ENCODE measurements at places on chromosomes 11 and 22. TPM values are rescaled to one million over a fixed set of nuclear protein-coding genes. Genes with fewer than 3 reads are reported as not detected.

GRCh38 chr11:36407356-36407755 is 102.7 kb downstream of the TRAF6 start:
- H3K27me3 ChIP-seq: no peaks in the 10 kb centered on the region
- H3K27ac ChIP-seq: no peak overlapping the region
- no peak for DNase-seq
- no peaks in the 10 kb centered on the region for H3K4me1 ChIP-seq
- no peak overlapping the region for H3K4me3 ChIP-seq

PDGFD gene
- 3.8 TPM for total RNA-seq

DNA sequence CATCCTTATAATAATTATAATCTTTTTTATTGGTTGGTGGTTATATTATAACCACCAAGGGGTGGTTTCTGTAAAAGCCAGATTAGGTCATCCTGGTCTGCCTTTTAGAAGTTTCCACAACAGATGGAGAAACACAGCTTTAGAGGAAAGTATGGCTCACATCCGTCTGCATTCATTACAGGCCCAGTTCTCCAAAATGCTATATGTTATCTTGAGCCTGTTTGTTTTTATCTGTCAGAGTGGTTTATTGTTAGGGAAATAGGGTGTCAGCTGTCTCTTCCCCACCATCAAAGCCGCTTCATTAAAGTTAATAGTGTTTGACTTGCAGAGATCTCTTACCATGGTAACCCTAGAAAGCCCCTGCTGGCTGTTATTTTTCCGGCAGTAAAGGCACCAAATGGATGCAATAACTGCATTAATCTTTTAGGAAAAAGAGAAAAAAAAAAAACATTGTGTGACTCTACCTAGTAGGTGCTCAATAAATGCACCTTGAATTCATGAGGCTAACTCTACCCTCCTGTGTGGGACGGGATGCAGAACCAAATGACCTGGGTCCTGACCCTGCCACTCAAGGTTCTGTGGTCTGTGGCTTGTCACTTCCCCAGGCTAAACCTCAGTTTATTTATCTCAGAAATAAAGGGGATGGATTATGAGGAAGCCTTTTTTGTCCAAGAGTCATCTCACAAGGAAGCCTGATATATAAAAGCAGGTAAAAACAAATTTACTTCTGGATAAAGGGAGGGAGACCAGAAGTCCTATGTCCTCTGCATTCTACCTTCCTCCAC is 118.3 kb downstream of the WT1 start:
- no peak overlapping the region for H3K4me3 ChIP-seq
- H3K36me3 ChIP-seq: no peaks in the 10 kb centered on the region
- DNase-seq: no peak
- H3K27me3 ChIP-seq: no peaks in the 10 kb centered on the region
- peaks cover 2% of the 10 kb centered on the region for H3K4me1 ChIP-seq

DNA sequence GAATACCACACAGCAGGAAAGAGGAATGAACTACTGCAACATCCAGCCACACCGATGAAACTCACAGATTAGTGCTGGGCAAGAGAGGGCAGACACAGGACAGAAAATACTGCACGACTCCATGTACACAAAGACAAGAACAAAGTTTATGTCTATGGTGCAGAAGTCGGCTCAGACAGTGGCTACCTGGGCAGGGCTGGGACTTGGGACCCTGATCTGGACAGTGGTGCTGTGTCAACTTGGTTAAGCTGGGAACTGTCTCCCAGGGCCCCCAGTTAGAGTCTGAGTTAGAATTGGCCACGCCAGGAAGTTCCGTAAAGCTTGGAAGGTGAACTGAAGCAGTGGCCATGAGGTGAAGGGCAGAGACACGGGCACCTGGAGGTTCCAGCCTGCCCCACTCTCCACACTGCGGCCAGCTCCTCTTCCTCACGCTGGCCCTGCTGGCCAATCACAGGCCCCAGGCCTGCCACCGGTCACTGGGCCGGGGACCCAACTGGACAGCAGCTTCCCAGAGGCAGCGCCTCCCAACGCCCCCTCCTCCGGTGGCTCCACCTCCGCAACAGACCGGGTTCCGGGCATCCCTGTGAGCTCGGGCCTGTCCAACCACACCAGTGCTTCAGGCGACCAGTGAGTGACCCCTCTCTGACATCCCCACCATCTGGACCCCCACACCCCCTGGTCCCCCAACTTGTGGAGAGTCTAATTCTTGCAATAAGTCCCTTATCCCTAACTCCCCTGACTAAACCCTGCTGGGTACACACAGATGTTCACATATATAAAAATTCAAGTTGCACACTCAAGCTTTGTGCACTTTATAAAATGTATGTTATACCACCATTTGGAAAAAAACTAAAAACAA is 93.7 kb downstream of the MICAL3 start:
- H3K4me1 ChIP-seq: no peaks in the 10 kb centered on the region
- H3K36me3 ChIP-seq: no peaks in the 10 kb centered on the region
- H3K27ac ChIP-seq: no peak overlapping the region
- DNase-seq: no peak

OR5A1 gene
- not detected for total RNA-seq

MFNG gene
- 1.7 TPM for total RNA-seq

GRCh38 chr11:68338051-68338780 is 25.8 kb downstream of the LRP5 start:
- no peaks in the 10 kb centered on the region for H3K27me3 ChIP-seq
- H3K4me1 ChIP-seq: peaks cover 24% of the 10 kb centered on the region
- no peak overlapping the region for H3K27ac ChIP-seq
- H3K36me3 ChIP-seq: no peaks in the 10 kb centered on the region

GRCh38 chr11:112289588-112290492 is 29.2 kb upstream of the PLET1 start:
- no peak overlapping the region for H3K27ac ChIP-seq
- no peaks in the 10 kb centered on the region for H3K36me3 ChIP-seq
- DNase-seq: no peak
- H3K4me3 ChIP-seq: peak overlapping the region; percentile 55

- peaks cover 46% of the 10 kb centered on the region for H3K36me3 ChIP-seq
- no peaks in the 10 kb centered on the region for H3K27me3 ChIP-seq
- no peaks in the 10 kb centered on the region for H3K4me1 ChIP-seq
- H3K27ac ChIP-seq: no peak overlapping the region
- DNase-seq: no peak
Measured at GRCh38 chr11:65619281-65619928, 3.8 kb downstream of the PCNX3 start.

GRCh38 chr22:44182588-44183286 is 2.0 kb downstream of the PARVG start:
- H3K27ac ChIP-seq: no peak overlapping the region
- no peaks in the 10 kb centered on the region for H3K27me3 ChIP-seq
- peaks cover 12% of the 10 kb centered on the region for H3K4me1 ChIP-seq
- no peak for DNase-seq
- no peaks in the 10 kb centered on the region for H3K36me3 ChIP-seq

CLMP gene
- total RNA-seq: 20.8 TPM

KIF18A gene
- 23.3 TPM for total RNA-seq

FAM111B gene
- total RNA-seq: 40.0 TPM

GRCh38 chr22:35656284-35656752 is 8.1 kb downstream of the APOL6 start:
- H3K27me3 ChIP-seq: no peaks in the 10 kb centered on the region
- no peaks in the 10 kb centered on the region for H3K36me3 ChIP-seq
- no peaks in the 10 kb centered on the region for H3K4me1 ChIP-seq
- H3K27ac ChIP-seq: no peak overlapping the region

HBG1 gene
- not detected for total RNA-seq

DNA sequence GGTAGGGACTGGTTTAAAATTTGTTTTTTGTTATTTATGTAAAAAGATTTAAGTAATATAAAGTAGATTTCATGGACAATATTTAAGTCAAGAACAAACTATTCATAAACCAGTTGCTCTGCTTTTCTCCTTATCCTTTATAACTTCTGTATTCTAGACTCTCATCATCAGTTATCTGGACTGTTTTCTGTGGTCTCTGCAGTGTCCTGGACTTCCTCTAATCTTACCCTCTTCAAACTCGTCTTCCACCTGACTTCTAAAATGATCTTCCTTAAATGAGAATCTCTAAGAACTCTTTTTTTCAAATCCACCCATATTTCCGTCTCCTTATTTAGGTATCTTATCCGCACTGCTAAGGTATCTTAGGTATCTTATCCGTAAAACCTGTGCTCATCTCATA is 8.1 kb downstream of the RRM1 start:
- no peaks in the 10 kb centered on the region for H3K4me1 ChIP-seq
- H3K4me3 ChIP-seq: no peak overlapping the region
- no peaks in the 10 kb centered on the region for H3K27me3 ChIP-seq
- no peaks in the 10 kb centered on the region for H3K36me3 ChIP-seq
- no peak overlapping the region for H3K27ac ChIP-seq
- DNase-seq: no peak

GRCh38 chr11:85863855-85864254 is 8.7 kb downstream of the CCDC83 start:
- no peak overlapping the region for H3K4me3 ChIP-seq
- H3K27ac ChIP-seq: no peak overlapping the region
- H3K4me1 ChIP-seq: no peaks in the 10 kb centered on the region

GRCh38 chr22:29032584-29032983 is 29.0 kb downstream of the C22orf31 start:
- no peak for DNase-seq
- H3K36me3 ChIP-seq: no peaks in the 10 kb centered on the region
- no peaks in the 10 kb centered on the region for H3K27me3 ChIP-seq
- peaks cover 15% of the 10 kb centered on the region for H3K4me1 ChIP-seq
- H3K4me3 ChIP-seq: no peak overlapping the region

PLEKHB1 gene
- 13.5 TPM for total RNA-seq

DNA sequence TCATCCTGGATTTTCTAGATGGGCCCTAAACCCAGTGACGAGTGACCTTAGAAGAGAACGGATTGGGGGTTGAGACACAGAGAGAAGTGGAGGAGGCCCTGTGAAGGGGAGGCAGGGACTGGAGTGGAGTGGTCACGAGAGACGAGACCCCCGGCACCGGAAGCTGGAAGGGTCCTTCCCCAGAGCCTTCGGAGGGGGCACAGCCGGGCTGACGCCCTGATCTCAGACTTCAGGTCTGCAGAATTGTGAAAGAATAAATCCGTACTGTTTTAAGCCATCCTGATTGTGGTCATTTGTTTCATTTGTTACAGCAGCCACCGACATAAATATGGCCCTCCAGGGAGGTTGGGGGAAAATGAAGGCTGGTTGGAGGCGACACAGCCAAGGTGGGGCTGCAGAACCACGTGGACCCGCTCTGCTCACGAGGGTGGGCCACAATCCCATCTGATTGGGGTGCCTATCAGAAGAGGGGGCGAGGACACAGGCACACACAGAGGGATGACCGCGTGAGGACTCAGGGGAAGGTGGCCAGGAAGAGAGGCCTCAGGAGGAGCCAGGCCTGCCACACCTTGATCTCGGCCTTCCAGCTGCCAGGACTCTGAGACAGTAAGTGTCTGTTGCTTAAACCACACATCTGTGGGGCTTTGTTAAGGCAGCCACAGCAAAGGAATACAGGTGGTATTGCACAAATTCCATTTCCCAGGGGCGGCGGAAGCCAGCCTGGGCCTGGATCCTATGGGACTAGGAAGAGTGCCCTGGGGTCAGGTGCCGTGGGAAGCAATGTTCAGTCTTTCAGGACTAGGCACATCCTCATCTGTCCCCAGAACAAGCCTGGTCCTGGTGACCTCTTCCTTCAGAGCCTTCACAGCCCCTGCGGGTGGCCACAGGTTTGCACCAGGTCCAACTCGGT is 73.3 kb upstream of the SHANK2 start:
- DNase-seq: no peak
- no peak overlapping the region for H3K4me3 ChIP-seq
- no peaks in the 10 kb centered on the region for H3K27me3 ChIP-seq
- no peaks in the 10 kb centered on the region for H3K4me1 ChIP-seq

GRCh38 chr22:47233316-47234243 is 471.1 kb downstream of the TBC1D22A start:
- no peaks in the 10 kb centered on the region for H3K4me1 ChIP-seq
- no peak for DNase-seq
- no peak overlapping the region for H3K4me3 ChIP-seq
- H3K36me3 ChIP-seq: no peaks in the 10 kb centered on the region

DNA sequence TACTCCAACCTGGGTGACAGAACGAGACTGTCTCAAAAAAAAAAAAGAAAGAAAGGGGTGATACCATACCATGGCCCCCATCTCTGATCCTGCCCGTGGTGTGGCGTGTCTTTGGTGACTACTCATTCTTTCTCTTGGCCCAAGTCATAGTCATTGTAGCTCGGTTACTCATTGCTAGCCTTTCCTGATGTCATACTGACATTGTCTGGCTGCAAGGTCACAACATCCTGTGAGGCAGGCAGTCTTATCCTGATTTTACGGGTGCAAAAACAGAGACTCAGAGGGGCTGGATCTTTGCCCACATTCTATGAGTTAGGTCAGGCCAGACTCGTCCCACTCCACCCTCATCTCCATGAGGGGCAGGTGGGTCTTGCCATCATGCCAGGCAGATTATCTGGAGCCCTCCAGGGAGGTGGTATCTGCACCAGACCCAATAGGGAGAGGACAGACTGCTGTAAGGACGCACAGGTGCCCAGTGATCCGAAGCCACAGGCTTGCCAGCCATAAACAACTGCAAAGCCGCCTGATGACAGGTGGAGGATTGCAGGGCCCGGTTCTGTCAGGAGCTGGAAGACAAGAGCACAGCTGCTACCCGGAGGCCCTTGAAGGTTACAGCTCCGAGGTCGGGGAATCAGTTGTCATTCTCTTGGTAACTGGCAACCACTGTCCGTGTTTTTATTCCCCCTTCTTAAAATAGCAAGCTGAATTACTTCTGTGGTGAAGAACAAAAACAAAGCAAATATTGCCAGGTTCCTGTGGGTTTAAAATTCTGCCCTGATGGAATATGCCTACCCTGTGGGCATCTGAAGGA is 13.8 kb downstream of the TOM1 start:
- H3K36me3 ChIP-seq: no peaks in the 10 kb centered on the region
- no peaks in the 10 kb centered on the region for H3K4me1 ChIP-seq
- H3K27me3 ChIP-seq: no peaks in the 10 kb centered on the region
- no peak overlapping the region for H3K27ac ChIP-seq
- DNase-seq: no peak

CCDC87 gene
- total RNA-seq: 1.1 TPM

SELENOH gene
- total RNA-seq: 243 TPM

GRCh38 chr22:50627642-50628542 is at the start of gene ARSA:
Gene ARSA, minus strand, starts transcription at chr22:50628152. Its CDS starts 373 bp downstream, at chr22:50627779.
- DNase-seq: no peak
- peaks cover 4% of the 10 kb centered on the region for H3K27me3 ChIP-seq
- H3K36me3 ChIP-seq: no peaks in the 10 kb centered on the region
- H3K4me3 ChIP-seq: peak within 1 kb of the TSS; percentile 76
- no peaks in the 10 kb centered on the region for H3K4me1 ChIP-seq

TIMM10 gene
- total RNA-seq: 109 TPM

- H3K27ac ChIP-seq: no peak overlapping the region
- DNase-seq: no peak
Measured at GRCh38 chr22:40240686-40241085, 63.0 kb downstream of the TNRC6B start.

SPTBN2 gene
- 71.4 TPM for total RNA-seq

All from H1 (cell line).